ENCODE measurements at places on chromosomes 5 and 9. TPM values are rescaled to one million over a fixed set of nuclear protein-coding genes. Genes with fewer than 3 reads are reported as not detected.

PCDHB10 gene
- total RNA-seq: 1.2 TPM

PDE8B gene
- total RNA-seq: not detected

WNK2 gene
- total RNA-seq: 0.29 TPM

DNA sequence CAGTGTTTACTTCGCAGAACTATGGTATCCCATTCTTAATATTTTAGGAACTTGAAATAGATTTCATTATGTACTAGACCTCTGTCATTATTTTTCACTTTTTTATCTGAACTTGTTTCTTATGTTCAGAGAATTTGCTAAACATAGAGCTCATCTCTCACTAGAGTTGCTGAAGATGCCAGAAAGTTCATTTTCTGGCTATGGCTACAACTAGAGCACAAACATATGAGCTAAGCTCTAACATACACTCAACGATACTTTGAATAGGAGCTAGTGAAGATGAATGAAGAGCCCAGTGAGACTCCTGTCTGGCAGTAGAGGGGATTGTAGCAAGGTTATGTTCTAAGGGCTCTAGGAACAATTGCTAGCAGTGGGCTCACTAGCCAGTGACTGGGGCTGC, 582.2 kb downstream of the KIF4B start:
- H3K4me1 ChIP-seq: no peaks in the 10 kb centered on the region
- no peaks in the 10 kb centered on the region for H3K27me3 ChIP-seq
- no peak for DNase-seq
- no peak overlapping the region for H3K27ac ChIP-seq
- H3K36me3 ChIP-seq: no peaks in the 10 kb centered on the region

- H3K27ac ChIP-seq: peak overlapping the region; percentile 20
- no peaks in the 10 kb centered on the region for H3K27me3 ChIP-seq
- peaks cover 33% of the 10 kb centered on the region for H3K36me3 ChIP-seq
- no peak for DNase-seq
- peaks cover 3% of the 10 kb centered on the region for H3K4me1 ChIP-seq
These were observed 174.0 kb downstream of the RAPGEF6 start for GRCh38 chr5:131460867-131461572.

- no peaks in the 10 kb centered on the region for H3K27me3 ChIP-seq
- peaks cover 6% of the 10 kb centered on the region for H3K4me1 ChIP-seq
- H3K27ac ChIP-seq: no peak overlapping the region
- H3K36me3 ChIP-seq: no peaks in the 10 kb centered on the region
These were observed 25.2 kb downstream of the DTWD2 start for GRCh38 chr5:118963169-118963568.

- no peak overlapping the region for H3K4me3 ChIP-seq
- H3K27ac ChIP-seq: no peak overlapping the region
- DNase-seq: no peak
- H3K27me3 ChIP-seq: no peaks in the 10 kb centered on the region
- H3K36me3 ChIP-seq: no peaks in the 10 kb centered on the region
These were observed 457.3 kb downstream of the ZNF608 start for GRCh38 chr5:124289130-124289529.

All from MCF 10A (cell line).